ENCODE measurements at places on chromosomes 7 and 10.
A peak's percentile ranks its signal among the peaks of the same experiment; 100 is the strongest.

DNA sequence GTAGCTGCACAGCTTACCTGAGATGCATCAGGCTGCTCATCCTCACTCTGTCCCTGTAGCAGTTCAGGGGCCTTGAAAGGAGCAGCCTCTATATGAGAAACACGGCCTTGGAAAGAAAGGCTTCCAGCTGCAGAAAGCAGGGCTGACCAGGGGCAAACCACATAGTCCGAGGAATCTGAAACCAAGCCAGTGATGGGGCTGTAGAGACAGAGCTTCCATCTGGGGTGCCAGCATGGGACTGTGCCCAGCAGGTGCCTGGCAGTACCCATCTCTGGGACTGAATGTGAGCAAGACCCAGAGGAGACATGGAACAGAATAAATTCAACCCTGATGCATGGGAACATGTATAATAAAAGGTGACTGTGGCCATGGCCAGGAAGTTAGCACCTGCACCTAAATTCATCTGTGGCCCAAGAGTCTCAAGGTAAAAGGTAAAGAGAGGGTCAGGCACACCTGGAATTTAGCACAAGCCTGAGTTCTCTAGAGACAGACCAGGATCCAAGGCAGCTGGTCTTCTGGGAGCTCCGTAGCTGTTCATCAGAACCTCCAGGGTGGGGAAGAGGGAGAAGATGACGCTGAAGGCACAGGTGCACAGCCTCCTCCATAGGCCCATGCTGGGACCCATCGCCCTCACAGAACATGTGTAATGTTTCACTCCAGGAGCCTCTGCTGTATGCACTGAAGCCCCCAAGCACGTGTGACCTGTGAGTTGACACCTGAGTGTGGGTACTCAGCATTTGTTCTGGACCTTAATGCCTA is 25.3 kb downstream of the FRMPD2 start:
- no peak for DNase-seq

DNA sequence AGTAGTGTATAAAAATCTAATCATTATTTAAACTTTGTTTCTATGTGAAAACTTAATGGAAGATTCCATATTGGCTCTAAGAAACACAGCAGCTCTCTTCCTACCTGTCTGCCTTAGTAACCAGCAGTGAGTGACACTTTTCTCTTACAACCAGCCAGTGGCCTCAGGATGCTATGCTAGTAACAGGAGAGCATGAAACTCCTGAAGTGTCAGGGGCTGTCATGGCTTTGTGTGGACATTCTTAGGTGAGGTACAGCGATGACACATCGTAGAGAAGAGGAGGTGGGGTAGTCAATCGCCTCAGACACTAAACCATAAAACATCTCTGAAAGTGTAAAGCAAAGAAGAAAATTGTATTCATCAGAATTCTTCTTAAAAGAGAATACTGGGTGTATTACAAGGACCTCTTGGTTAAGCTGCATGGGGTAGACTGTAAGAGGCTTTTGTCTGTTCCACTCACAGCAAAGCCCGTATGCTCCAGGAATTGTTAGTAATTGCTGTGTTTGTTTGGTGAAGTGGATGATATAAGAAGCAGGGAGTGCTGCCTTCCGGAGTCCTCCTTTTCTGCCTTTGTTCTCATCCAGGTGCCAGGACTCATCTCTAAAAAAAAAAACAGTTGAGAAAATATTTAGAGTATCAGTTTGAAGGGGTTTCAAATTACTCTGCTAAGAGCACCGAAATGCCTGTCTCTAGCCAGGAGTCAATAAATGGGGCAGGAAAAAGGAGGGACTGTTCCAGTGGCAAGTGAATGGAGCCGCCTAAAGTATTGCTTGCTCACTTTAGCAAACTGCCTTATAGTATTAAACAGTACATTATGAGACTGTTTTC is 518.8 kb downstream of the CNTNAP2 start:
- no peak for DNase-seq

DNA sequence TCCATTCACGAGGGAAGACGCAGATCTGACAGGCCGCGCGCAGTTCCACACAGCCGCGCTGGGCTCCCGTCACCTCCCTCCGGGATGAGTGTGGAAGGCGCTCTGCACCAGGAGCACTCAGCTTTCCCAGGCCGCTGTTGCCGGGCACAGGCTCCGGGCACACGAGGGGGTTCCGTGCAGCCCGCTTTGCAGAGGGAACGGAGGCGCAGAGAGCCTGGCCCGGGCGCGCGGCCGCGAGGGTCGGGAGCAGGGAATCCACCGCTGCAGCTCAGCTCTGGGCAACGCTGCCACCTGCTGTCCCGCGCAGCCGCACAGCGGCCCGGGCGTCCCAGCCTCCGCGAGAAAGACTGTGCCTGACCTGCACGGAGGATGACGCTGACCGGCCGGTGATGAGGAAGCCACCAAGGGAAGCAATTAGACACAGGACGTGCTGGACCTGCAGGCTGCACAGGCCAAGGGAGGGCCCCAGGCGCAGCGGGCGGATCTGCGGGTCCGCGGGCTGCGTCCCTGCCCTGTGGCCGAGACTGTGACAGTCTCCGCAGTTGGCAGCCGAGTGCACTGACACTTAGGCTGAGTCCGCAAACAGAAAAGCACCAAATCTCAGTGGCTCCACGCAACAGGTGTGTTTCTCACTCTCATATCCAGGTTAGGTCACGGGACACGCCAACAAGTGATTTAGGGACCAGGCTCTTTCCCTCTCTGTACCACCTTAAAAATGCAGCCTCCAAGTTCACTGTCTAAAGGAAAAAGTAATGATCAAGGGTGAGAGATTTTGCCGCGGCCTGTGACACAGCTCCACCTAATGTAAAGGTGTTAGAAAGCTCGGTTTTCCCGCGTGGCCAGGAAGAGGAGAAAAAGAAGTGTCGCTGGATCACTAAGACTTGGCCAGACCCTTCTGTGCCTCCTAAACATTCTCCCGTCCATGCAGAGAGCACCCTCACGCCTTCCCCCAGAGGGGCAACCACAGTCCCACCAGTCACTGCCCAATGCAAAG is 94.5 kb downstream of the SEC61G start:
- DNase-seq = peak; percentile 88

GRCh38 chr10:110165239-110165638 is 42.2 kb upstream of the MXI1 start:
- no peak for DNase-seq

DNA sequence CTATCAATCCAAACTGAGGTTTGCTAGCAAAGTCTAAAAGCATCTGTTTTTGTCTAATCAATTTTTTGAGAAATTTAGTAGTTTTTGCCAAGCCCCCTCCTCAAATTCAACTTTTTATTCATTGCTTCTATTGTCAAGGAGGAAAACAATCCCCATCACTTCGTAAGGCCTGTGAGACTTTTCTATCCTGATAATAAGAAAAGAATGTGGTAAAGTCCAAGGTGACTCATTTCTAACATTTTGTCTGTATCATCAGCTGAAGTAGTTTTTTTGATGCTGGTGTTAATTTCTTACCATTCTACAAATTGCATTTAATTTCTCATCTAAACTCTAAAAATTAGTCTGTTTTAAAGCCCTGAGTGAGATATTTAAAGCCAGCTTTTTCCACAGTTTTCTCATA is 11.7 kb downstream of the ANK3 start:
- DNase-seq = no peak

GRCh38 chr10:48782386-48782785 is 97.7 kb downstream of the WDFY4 start:
- no peak for DNase-seq

DNA sequence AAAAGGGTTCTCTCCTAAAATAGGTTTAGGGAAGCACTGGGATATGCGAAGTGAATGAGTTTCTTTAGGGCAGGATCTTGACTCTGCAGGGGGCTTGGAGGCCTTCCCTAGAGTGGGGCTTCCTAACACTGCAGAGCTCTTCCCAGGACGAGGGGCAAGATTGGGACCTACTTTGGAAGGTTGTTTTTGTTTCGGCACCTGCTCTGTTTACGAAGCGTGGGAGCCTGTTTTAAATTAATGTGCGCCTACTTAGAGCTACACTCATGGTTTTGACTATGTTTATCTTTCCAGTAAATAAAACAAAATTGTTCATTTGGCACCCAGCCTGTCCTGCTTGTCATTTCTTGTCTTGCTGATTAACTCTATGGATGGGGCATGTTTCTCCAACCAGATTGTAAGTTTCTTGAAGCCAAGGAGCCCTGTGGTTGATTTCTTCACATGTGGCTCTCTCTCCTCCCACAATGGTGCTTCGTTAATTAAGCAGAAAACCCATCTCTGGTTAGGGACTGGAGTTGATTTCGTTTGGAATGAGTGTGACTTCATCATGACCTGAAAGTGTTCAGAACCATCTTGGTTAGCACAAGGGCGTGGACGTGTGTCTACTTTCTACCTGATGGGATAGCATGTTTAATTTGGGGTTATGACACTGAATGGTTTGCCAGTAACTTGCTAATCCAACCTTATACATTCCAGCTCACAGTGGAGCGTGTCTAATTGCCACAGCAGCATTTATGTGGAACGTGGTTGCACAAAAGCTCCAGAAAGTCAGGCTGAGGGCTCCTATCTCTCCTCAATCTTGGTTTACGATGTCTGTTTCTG is 98.1 kb downstream of the TCF7L2 start:
- DNase-seq = no peak

DNA sequence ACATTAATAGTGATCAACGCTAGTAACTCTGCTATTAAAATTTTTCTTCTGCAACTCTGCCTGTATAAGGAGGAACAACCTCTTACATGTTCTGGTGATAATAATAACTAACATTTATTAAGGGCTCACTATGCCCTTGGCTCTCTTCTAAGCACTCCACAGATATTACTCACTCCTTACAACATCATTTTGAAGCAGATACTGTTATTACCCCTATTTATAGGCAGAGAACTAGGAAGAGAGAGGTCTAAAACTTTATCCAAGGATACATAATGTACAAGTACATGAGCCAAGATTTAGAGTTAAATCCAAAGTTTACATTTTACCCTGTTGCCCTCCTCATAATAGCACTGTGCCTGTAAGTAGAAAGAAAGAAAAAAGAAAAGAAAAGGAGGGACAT is 205.6 kb downstream of the DYNC1I1 start:
- DNase-seq = no peak

- DNase-seq = no peak
These were observed 15.4 kb downstream of the PRF1 start for GRCh38 chr10:70587045-70587658.

DNA sequence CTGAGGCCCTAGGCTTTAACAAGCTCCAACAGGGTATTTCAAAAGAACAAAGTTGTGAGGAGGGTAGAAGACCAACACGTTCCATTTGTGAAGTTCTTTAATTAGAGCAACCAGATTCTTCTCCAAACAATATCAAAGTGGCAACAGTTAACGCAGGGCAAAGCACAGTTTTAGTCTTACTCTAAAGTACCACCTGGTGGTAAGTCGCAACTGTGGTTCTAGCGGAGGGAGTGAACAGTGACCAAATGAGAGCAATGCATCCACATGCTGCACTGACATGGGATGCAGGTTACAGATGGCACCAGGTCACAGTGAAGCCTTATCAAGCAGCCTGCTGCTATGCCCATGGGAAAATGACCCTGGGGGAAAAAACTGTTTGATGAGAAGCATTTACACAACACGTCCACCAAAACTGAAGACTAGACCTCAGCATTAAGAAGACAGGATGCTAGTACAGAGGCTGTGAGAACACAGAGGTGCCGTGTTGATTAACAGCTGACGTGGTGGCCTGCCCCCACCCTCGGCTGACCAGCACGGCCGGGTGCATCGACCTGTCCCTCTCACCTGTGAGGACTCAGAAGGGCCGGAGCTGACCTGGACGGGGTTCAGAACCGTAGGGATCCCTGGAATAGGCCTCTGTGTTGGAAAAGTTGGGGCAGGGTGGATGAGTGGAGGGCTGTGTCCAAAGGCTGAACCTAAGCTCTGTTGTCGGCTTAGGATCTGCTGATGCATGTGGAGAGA is 211.2 kb downstream of the GLI3 start:
- no peak for DNase-seq

- DNase-seq = no peak
These were observed 128.7 kb upstream of the RHEB start for GRCh38 chr7:151648429-151648828.

GRCh38 chr10:97659589-97659988 is 19.1 kb downstream of the PI4K2A start:
- DNase-seq = peak; percentile 90

DNA sequence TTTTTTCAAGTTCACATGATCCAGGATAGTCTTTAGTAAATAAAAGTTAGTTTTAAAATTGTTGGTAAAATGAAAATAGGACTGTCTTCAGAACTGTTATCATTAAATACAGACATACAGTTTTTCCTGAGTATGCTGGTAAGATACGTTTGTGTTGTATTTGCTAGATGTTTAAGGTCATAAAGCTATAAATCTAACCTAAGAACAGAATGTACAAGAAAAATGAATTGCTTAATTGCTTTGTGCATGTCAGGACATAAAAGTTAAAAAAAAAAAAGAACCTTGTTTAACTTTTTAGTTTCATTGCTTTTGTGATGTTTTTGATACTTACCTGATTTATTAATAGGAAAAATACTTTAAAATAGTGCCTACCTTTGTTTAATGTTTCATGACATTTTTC is 29.2 kb upstream of the CLDN4 start:
- DNase-seq = no peak

GRCh38 chr10:107492389-107492788 is 327.9 kb upstream of the SORCS1 start:
- DNase-seq = no peak

- DNase-seq = no peak
These were observed 401.1 kb downstream of the PARD3 start for GRCh38 chr10:34413756-34414587.

GRCh38 chr7:113083132-113083815 is 3.4 kb downstream of the GPR85 start:
- DNase-seq = no peak

GRCh38 chr10:76552091-76552873 is 1085.3 kb downstream of the KCNMA1 start:
- no peak for DNase-seq

- no peak for DNase-seq
These were observed 69.9 kb downstream of the HYCC1 start for GRCh38 chr7:22944022-22944421.

GRCh38 chr10:81157681-81158080 is 620.0 kb downstream of the SH2D4B start:
- no peak for DNase-seq

GRCh38 chr10:113736576-113736975 is 14.9 kb upstream of the PLEKHS1 start:
- DNase-seq = no peak

DNA sequence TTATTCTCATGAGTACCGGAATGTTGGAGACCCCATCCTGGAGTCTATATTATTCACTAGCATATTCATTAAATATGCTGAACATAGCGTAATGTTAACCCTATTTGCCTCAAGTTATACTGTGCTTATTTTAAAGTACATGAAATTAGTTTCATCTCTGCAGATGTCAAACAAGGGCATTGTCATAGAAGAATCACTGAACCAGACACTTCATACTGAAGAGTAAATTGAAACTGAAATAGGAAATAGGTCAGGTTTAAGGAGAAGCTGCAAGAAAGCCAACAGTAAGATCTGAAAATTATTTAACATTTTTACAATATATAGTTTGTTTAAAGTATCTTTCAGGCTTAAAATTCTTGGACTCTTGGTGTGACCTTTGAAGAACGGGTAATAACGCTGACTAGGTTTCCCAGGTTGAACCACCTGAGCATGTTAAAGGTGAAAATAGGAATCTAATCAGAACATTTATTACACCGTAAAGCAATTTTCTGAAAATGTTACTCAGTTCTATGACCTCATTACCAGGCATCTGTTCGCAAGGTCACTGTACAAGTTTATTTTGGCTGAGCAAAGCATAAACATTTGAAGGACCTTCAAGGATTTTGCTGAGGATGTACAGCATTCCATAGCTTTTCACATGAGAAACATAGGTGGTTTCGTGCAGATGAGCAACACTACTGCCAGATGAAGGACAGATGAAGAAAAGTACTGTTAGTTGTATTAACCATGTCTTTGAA is 82.7 kb downstream of the REEP3 start:
- no peak for DNase-seq

- no peak for DNase-seq
These were observed 99.6 kb downstream of the DNAH11 start for GRCh38 chr7:21642422-21642821.

Measured in BE2C (cell line).